Heart left ventricle (tissue), 16 donors: ENCODE measurements at places on chromosomes 16 and 17. TPM values are rescaled to one million over a fixed set of nuclear protein-coding genes. Genes with fewer than 3 reads are reported as not detected.

GRCh38 chr16:4114257-4115208, 1.7 kb downstream of the ADCY9 start:
- peak; percentile 66 for DNase-seq

- DNase-seq = no peak
These were observed 47.5 kb downstream of the HS3ST3A1 start for GRCh38 chr17:13554231-13554630.

DNA sequence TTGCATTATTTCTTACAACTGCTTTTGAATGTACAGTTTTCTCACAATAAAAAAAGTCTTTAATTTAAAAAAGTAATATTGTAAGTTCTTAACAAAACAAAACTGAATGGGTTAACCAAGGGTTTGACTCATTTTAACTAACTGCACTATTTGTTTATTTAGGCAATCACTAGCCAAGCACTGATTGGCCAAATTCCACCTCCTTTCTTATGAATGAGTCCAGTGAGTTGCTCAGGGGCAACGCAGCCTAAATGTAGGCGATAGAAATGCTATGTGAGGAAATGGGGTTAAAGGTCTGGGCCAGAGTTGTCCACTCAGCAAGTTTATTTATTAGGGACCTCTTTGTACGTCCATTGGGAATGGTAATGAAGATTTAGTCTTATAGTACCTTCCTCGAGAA, 89.6 kb upstream of the MAF start:
- DNase-seq = no peak

- DNase-seq = peak; percentile 21
These were observed 2.6 kb upstream of the MBTPS1 start for GRCh38 chr16:84119368-84119767.

DNA sequence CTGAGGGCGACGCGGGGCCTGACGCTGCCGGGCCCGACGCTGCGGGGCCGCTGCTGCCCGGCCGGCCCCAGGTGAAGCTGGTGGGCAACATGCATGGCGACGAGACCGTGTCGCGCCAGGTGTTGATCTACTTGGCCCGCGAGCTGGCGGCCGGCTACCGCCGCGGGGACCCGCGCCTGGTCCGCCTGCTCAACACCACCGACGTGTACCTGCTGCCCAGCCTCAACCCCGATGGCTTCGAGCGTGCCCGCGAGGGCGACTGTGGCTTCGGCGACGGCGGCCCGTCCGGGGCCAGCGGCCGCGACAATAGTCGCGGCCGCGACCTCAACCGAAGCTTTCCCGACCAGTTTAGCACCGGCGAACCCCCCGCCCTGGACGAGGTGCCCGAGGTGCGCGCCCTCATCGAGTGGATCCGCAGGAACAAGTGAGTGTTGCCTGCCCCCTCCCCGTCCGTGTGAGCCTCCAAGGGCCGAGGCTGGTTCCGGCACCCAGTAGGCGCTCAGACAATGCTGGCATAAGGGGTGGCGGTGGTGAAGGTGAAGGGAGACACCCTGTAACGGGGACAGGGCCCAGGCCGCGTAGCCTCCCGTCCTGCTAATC, 676 bp downstream of the CPD start:
- DNase-seq = peak; percentile 35

GRCh38 chr16:20903116-20903898, 2.7 kb downstream of the LYRM1 start:
- no peak for DNase-seq

CCL4 gene
- not detected for total RNA-seq

GPR179 gene
- total RNA-seq = not detected

TLCD3B gene
- not detected for total RNA-seq

HP gene
- total RNA-seq = 3.0 TPM

DNA sequence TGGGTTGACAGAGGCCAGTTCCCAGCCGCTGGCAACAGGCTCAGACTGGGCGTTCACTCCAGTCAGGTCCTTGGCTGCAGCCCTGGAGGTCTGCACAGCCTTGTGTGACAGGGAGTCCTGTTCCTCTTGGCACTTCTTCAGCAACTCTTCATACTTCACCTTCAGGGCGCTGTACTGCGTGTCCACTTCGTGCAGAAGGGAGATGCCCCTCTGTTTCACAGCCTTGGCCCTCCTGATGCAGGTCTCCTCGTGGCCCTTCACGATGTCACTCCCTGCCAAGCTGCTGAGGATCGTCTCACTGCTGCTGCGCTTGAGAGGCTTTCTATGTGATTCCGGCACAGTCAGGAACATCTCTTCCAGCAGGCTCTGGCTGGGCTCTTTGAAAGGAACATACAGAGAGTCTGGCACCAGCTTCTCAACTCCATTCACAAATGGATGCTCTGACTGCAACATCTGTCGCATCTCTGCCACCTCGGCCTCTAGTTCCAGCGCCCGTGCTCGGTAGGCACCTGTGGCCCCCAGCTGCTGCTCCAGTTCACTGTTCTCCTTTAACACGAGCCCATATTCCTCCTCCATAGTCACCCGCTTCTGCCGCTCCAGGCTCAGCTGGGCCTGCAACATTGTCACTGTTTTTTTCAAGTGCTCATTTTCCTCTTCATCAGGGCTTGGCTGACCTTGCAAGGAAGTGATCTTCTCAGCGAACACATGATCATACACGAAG, 27.2 kb downstream of the CDR2 start:
- peak; percentile 74 for DNase-seq

- DNase-seq = no peak
These were observed 297.0 kb downstream of the SEC14L1 start for GRCh38 chr17:77437747-77438146.

DNA sequence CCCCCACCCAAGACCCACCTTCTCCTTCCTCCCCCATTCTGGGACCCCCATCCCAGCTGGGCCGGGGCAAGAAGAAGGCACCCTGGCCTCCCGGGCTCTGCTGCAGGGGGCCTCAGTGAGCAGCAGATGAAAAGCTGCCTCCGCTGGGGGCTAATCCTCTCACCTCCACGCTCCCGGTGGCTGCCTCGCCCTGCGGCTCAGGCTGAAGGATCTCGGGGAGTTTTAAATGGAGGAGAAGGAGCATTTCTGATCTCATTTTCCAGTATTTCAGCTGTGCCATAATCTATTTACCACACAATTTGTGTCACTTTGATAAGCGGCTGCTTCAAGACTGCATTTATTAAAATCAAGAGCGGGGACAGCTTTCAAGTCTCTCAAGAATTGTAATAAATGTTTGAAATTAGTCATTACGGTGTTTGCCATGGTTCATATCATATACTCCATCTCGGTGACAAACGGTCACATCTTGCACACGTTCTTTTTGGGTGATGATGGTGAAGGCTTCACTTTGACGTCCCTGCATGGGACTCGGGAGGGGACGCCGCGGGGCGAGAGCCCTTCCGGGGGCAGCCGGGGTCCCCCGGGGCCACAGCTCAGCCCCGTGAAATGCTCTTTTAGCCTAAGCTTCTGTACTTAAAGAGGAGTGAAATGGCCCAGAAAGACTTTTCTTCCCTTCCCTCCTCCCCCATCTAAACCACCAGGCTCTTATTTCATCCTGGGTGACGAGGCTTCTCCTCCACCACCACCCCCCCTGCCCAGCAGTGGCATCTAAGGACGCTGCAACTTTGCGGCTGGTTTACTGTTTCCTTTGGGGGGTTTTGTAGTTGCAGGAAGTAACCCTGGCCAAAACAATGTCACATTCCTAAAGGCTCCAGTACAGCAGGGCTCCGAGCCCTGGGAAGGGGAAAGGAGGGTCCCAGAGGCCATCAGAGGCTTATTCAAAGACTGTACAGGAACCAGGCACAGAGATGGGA, 313.1 kb upstream of the TNRC6C start:
- no peak for DNase-seq

CRYBA1 gene
- total RNA-seq = not detected

DNA sequence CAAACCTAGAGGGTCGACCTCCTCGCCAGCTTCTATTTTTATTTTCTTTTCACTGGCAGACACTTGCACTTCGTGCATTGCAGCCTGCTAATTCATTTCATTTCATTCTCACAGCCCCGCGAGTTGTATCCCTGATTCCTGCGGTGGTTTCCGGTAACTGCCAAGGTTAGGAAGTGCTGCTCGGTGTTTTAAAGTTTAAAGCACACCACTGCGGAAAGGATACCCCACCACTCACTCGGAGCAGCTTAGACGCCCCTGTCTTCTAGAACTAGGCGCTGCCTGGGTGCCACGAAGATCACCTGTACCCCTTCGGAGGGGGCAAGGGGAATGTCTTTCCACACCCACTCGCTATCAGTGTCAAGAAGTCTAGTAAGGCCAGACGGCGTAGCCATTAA, 509 bp downstream of the CNEP1R1 start:
- no peak for DNase-seq

NGFR gene
- 11.3 TPM for total RNA-seq

- DNase-seq = no peak
These were observed 16.0 kb downstream of the NPTX1 start for GRCh38 chr17:80460429-80460834.

DNA sequence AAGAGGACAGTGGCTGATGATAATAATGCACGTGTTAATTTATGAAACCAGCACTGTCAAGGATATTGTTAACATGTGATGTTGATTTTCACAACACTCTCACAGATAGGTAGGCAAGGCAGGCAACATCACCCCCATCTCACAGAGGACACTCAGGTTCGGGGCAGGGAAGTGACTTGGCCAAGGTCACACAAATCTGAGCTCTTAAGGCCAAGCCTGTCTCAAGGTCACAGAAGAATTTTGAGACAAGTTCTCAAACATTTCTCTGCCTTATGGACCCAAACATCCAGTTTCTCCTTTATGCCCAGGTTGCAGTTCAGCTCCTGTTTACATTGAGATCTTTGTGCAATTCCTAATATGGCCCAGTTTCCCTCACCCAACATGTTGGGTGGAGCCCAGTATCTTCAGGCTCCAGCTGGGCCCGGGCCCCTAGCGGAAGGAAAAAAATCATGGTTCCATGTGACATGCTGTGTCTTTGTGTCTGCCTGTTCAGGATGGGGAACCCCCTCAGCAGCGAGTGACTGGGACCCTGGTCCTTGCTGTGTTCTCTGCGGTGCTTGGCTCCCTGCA, 1.3 kb downstream of the SLC2A4 start:
- no peak for DNase-seq

DNA sequence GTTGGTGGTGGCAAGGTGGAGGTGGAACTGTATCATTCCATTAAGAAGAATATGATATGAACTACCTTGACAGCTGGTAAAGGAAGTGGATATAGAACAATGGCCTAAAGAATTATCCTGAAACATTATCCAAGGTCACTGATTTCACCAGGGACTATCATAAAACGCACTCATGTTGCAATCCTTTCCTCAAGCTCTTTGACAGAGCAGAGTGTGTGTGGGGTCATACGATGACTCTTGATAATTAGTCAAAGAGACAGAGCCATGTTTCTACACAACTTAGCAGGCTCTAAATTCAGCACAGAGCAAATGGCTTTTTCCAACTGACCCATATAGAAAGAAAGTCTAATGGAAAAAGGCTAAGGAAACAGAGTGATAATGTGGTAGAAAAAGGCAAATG, 126.4 kb upstream of the ANKFN1 start:
- DNase-seq = no peak

SHISA6 gene
- total RNA-seq = 0.16 TPM

- peak; percentile 9 for DNase-seq
These were observed 1.3 kb downstream of the ERBB2 start for GRCh38 chr17:39701012-39701783.

DPEP1 gene
- total RNA-seq = not detected

DNA sequence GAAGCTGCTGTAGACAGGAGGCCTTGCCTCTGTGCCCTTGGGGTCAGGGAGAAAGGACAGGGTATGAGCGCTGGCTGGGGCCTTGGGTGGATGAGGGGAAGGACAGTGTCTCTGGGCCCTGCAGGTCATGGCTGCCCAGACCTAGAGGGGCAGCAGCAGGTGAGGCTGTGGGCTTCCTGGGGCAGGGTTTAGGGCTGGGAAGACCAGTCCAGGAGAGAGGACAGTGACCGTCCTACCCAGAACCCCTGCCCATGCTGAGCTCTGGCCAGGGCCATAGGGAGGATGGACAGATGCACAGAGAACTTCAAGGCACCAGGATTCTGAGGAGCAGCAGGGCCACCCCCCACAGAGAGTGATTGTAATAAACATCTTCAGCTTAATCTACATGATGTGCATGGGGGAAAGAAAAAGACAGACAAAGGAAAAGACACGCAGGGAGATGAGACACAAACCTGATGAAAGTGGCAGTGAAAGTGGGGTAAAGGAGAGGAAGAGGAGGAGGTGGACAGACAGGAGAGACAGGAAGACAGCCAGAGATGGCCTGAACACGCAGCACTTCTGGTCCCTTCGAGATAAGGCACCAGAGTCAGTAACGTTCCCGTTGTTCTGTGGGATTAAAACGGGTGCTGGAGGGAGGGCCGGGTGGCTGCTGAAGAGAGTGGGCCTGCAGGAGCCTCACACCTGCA, 17.5 kb downstream of the FLOT2 start:
- no peak for DNase-seq

DNA sequence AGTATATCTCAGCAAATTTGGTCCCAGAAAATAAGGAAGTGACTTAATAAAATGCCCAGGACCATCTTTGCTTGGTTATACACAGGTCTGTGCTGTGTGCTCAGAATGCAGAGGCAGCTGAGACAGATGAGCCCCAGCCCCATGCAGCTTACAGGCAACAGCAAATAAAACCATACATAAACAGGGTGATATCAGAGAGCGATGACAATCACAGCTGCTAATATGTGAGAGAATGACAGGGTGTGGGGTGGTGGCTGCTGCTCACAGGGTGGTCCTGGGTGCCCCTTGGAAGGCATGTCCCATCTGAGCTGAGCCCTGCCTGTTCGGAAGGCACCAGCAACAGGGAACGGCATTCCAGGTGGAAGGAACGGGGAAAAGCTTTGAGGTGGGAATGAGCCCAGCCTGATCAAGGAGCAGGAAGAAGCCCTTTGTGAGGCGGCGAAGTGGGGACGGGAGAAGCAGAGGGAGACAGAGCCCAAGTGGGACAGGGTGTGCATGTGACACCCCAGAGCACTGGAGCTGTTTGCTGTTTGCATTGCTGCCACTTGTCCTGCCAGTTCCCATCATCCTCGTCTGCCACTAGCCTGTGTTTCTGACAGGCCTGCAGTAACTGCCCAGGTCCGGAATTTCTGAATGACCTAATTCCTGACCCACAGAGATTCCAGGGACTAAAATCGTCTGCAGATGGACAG, 150.5 kb downstream of the KATNIP start:
- DNase-seq = peak; percentile 44

- no peak for DNase-seq
These were observed 4.0 kb downstream of the UNC13D start for GRCh38 chr17:75839942-75840798.

DNA sequence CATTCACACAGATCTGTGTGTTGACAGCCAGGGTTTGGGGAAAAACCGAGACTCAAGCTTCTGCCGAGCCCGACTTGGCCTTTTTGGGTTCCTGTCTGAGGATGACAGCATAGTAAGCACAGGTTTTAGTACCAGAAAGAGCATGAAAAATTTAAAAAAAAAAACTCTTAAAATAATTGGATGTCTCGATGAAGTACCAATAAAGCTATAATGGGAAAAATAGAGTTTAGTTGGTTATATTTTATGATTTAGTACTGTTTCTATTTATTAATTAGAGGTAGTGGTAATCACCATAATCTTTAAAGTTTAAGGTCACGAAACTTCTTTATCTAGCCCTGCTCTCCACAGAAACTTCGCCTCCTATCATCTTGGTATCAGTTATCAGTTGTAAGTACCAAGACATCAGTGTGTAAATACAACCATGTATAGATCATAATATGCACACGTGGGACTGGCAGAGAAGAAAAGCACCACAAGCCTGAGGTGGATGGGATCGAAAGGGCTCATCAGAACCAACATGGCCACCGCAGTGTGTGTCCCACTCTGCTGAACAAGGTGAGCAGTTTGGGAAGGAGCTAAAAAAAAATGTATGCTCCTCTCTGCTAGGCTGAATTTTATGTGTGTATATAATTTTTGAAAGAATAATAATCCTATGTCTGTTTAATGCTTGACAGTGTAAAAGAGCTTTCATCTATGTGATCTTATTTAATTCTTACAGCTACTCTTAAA, 14.4 kb upstream of the EEF2K start:
- DNase-seq = no peak
